ENCODE measurements at places on chromosomes 12 and 14.

DNA sequence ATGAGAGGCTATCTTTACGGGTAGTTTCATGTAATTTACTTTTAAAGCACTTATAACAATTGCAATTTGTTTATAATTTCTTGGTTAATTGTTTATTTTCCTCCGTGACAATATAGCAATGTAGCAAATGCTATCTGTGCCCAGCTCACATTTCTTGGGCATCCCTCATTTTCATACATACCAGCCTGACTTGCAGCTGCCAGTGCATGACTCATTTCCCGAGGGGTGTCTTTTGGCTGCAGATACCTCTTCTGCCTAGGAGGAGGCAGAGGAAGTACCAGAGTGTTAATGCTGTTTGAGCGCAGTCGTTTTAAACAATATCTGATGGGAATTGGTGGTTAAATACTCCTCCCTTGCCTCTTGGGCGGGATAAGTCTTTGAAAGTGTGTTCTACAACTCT lies 104.2 kb upstream of the ABCD2 start:
- DNase-seq = no peak

- DNase-seq = peak; percentile 66
Observed at GRCh38 chr12:53049571-53050318, at the start of gene TNS2. Gene TNS2, plus strand, starts transcription at chr12:53050065. Its CDS starts 121 bp downstream, at chr12:53050186.

- no peak for DNase-seq
Observed at GRCh38 chr12:56230432-56231183, 757 bp downstream of the SLC39A5 start.

GRCh38 chr14:100330388-100330931 lies 7.3 kb downstream of the SLC25A47 start:
- no peak for DNase-seq

DNA sequence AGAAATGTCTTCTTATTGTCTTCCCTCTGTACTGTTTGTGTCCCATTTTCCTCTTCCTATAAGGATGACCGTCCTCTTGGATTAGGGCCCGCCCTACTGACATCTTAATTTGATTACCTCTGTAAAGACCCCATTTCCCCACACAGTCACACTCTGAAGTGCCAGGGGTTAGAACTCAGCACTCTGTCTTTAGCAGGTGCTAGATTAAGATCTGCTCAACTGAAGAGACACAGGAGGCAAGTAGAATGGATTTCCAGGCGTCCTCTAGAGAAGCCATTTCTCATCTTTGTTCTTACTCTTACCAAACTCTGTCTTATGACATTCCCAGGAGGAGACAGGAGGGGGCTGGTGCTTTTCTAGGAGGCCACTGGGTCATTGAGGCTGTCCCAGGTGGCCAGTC lies 50.8 kb downstream of the VCPKMT start:
- no peak for DNase-seq

DNA sequence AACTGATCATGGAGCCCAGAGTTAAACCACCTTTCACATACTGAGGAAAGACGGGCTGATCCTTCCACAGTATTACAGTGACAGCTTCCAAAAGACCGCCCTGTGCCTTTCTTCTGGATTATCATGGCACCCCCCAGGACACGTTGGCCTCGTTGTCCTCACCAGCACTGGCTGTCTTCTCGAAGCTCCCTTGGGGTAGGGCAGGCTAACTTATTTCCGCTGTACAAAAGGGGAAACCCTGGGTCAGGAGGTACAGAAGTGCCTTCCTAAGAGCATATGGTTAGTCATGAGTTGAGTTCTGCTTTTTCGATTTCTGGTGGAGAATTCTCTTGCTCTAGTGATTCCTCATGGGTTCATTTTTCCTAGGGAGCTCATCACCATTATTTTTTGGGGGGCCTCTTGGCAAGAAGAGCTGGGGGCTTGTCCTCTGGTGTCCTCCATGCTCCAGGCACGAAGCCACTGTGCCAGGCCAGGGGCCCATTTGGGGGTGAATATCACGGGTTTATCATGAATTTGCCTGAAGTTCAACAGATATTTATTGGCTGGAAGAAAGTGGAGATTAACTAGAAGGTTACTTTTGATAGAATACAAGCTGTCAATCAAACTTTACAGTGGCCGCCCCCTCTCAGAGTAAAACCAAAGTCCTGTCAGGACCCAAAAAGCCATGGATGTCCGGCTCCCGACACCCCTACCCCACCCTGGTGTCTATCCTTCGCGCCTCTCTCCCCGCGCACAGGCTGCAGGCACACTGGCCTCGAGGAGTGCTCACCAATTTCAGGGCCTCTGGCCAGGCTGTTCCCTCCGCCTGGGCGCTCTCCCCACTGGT lies 8.8 kb upstream of the TRAF3 start:
- DNase-seq = no peak

- peak; percentile 97 for DNase-seq
Observed at GRCh38 chr12:570435-570920, 92.8 kb downstream of the NINJ2 start.

- DNase-seq = peak; percentile 87
Observed at GRCh38 chr14:75879031-75879430, 102.8 kb downstream of the TGFB3 start.

DNA sequence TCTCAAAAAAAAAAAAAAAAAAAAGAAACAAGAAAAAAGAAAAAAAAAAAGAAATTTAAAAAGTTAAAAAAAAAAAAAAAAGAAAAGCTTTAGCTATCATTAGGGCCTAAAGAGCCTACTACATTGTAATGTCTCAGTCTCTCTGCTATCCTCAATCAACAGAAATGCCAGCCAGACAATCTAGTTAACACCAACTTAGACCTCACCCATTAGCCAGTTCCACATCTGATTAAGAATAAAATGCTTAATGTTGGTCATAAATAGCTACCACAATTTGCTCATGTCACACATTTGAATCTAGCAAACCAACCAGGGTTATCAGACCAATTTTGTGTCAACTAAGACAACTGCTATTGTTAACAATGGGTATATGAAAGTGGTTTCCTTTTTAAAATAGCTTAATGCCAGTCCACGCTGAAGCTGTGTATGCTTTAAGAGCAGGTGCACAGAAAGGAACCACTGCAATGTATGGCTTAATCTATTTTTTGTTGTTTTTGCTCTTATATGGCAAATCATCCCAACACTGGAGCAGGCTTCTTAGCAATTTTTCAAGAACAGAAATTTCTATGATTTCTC lies 45.5 kb upstream of the SELPLG start:
- no peak for DNase-seq

- DNase-seq = no peak
Observed at GRCh38 chr12:49019120-49019430, 499 bp upstream of the PRKAG1 start.

DNA sequence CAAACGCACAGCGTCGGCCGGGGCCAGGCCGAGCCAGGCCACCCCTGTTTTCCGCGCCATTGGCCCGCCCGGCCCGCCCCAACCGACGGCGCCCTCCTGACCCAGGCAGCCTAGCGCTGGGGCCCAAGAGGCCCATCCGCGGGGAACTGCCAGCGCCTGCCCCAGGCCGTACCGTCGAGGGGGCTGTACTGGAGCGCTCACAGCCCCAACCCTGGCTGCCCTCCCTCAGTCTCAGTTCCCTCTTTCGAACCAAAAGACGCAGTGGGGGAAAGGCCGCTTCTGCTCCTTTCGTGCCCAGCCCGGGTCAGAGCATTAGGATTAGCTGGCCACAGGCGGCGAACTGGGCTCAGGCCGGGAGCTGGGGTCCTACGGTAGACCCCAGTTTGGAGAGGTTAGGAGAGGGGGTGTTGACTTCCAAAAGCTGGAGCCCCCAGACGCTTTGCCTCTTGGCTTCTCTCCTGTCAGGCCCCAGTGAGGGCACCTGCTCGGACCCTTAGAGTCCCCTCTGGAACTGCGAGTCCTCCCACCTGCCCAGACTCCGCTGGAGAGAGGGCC lies 1.9 kb downstream of the NKX2-1 start:
- no peak for DNase-seq

DNA sequence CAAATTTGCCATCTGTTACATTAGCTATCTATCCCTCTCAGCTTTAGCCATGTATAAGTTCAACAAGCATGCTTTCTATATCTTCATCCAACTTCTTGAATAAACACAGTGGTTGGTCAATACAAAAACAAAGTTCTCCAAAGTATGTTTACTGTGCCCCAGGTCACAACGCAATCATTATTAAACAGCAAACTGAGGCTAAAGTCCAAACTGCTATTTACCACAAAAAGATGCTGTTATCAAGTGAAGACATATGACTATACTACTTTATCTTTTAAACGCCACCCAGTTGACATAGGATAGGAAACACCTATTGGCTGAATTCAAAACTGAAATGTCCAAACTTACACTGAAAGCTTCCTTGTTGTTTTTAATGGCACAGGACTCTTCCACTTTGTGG lies 11.7 kb downstream of the ZCCHC8 start:
- DNase-seq = no peak

DNA sequence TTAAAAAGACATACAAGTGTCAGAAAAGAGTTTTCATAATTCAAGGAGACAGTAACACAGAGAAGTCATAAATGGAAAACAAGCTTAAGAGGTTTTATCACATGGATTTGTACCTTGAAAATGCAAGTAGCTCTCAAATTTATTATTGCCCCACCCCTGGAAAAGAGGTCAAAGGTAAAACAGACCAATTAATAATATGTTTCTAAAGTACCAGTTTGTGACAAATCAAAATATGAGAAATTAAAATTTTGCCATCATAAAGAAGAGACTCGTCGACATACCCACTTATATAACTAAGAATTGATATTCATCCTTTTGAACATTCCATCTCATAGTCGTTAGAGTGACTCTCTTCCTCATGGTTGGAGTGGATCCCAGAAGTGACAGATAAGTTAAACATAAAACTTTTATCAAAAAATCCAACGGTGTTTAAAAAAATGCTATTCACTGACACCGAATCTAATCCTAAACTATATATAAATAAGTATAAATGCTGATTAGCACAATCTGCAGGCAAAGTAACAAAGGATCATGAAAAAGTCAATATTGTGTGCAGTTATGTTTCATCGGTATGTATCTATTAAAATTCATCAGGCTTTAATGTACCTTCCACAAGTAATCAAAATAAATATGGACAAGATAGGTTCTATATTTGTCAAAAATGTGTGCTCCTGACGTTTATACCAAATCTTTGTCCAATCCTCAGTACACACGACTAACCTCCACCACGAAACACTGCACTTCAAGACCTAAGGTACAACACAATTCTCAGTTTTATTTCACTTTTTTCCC lies 2.3 kb downstream of the CORO1C start:
- no peak for DNase-seq

Data from HTR-8/SVneo (cell line).